ENCODE measurements at places on chromosomes 5 and 9.

GRCh38 chr9:127214421-127215267 is 49.9 kb upstream of the GARNL3 start:
- peak; percentile 79 for DNase-seq

- no peak for DNase-seq
Measured at GRCh38 chr5:135930949-135931295, 23.9 kb downstream of the LECT2 start.

- DNase-seq, result no peak
Measured at GRCh38 chr9:82108941-82109340, 120.4 kb downstream of the SPATA31D1 start.

- DNase-seq, result no peak
Measured at GRCh38 chr9:3768712-3769457, 243.1 kb upstream of the RFX3 start.

GRCh38 chr9:132163876-132164603 is 2.2 kb downstream of the NTNG2 start:
- no peak for DNase-seq

DNA sequence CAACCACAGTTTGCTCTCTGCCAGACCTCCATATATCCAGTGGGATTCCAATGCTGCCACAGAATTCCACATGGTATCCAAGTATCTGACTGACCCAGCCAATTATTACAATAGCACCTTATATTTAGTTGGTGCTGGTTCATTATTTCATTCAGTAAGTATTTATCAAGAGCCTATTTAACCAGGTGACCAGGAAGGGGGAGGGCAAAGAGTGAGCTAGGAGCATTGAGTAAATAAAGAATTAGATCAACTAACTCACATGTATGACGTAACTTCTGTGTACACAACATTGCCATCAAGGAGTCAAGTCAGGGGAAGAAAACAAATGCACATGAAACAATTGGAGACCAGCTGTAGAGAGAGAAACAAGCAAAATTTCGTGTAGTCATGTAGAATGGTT is 207.1 kb upstream of the PAPPA start:
- DNase-seq, result no peak

GRCh38 chr5:18992264-18992663 is 995.7 kb downstream of the CDH18 start:
- DNase-seq, result no peak

DNA sequence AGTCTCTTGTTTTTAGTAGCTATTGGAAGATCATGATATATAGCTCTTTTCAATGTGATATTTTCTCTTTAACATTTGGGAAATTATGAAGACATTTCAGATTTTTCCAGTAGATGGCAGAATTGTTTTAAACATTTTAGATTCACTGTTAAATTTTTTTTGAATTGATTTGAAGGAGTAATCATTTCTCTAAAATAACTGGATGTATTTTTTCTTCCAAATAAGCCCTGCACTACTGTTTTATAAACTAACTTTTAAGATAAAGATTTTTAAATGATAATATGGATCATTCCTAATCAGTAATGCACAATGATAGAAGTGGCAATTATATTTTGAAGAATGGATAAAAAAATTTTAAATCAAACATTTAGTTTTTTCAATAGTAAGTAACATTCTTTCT is 14.2 kb downstream of the NDUFAF2 start:
- DNase-seq, result peak; percentile 8

- DNase-seq, result no peak
Measured at GRCh38 chr5:161411156-161411555, 135.4 kb downstream of the GABRB2 start.

DNA sequence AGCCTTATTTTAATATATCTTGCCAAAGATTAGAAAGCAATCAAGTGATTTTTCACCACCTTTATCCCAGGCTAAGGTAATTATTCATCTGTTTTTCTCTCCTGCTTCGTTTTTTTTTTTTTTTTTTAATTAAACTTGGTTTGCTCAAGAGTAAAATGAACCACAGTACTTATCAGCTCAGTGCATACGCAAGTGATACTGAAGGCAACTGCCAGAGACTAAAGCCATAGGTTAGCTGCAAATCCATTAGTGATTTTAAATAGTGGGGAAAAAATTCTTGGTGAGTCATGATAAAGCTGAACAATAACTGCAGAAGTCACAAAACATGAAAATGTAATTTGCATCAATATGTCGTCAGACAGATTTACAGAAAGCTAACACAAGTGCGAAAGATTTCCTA is 829.1 kb downstream of the PTPRD start:
- no peak for DNase-seq

DNA sequence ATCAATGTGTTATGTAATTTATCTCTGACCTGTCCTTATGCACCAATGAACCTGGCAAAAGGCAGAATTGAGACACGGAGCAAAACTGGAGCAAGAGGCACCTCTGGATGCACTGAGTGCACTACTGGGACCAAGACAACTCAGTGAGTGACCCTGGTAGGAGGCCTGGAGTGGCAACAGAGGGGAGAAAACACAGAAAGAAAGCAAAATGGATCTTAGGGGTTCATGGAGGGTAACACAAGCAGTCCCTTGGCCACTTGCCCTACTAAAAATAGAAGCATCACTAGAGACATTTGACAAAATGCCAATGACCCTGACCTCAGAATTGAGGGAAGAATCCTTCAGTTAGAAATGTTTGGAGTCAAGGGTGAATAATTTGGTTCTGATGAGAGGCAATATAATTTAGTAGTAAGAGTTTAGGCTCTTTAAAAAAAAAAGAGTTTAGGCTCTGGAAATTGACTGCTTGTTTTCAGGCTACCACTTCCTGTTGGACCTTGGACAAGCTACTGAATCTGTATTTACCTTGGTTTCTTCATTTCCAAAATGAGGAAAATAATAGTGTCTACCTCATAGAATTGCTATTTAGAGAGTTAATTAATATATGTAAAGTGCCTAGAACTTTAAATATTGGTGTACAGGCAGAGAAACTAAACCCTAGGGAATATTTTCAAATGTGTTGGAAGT is 234.9 kb upstream of the TARS1 start:
- no peak for DNase-seq

GRCh38 chr5:42749020-42749419 is 7.6 kb upstream of the CCDC152 start:
- no peak for DNase-seq

GRCh38 chr9:7172154-7173115 is 414.7 kb downstream of the KDM4C start:
- no peak for DNase-seq

GRCh38 chr5:1319436-1320256 is 24.8 kb upstream of the TERT start:
- DNase-seq, result no peak

GRCh38 chr5:79053321-79053720 is 16.2 kb downstream of the DMGDH start:
- DNase-seq, result no peak

Measured in germinal center (tissue), 1 donor.